ENCODE measurements at places on chromosomes 1 and 21. TPM values are rescaled to one million over a fixed set of nuclear protein-coding genes. Genes with fewer than 3 reads are reported as not detected.
A peak's percentile ranks its signal among the peaks of the same experiment; 100 is the strongest.

DNA sequence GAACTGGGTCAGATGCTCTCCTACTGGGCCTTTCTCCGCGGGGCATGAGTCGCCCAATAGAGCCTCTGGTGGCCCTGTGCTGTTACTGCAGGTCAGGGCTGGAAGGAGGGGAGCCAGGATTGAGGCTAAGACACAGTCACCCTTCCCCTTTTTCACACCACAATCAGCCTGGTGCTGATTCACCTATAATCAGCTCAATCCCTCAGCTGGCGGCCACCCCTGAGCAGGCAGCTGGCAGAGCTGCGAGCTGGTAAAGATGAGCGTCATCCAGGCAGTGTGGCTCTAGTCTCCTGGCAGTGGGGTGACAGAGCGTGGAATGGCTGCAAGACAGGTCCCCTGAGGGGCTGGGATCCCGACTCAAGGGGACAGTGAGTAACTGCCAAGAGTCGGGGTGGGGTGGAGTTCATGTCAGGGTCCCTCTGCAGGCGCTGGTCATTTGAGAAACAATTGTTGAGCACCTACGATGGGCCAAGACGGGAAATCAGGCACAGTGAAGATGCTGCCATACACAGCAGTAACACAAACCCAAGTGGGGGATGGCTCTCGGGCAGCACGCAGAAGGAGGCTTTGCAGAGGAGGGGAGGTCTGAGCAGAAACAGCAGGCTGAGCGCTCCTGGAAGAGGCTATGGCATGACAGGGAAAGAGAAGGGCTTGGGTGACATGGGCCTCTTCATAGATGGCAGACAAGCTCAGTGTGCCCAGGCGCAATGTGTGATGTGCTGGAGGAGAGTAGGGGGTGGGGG lies 21.8 kb downstream of the ATF3 start:
- peak; percentile 66 for DNase-seq

DNA sequence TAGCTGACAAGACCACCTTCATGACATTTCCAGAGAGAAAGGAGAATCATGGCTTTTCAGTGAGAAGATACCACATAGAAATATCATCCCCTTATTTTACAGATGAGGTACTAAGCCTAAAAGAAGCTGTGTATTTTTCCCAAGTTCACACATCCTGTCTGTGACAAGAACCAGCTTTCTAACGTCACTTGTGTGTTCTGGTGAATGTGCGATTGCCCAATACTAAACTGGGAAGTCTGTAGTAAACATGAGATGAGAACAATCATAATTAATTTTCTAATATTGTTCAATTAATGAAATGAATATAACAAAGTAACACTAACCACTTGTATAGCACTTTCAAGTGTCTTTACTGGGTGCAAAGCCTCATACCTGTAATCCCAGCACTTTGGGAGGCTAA lies 46.0 kb downstream of the PTGER3 start:
- DNase-seq, result no peak

DNA sequence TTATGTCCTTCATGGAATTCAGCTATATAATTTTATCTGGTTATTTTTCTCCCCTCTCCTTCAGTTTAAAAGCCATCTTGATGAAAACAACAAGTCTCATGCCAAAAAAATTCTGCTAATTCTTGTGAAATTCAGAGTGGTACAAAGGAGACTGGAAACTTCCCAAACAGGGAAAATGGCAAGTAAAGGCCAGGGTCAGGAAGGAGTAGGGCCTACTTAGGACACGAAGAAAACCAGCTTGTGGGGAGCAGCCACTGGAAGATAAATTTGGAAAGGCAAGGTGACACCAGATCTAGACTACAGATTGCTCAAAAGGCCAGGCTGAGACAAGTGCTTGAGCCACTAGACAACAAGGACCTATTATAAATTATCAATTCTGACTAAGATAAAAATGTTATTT lies 6.4 kb downstream of the TSTD1 start:
- no peak for DNase-seq

DNA sequence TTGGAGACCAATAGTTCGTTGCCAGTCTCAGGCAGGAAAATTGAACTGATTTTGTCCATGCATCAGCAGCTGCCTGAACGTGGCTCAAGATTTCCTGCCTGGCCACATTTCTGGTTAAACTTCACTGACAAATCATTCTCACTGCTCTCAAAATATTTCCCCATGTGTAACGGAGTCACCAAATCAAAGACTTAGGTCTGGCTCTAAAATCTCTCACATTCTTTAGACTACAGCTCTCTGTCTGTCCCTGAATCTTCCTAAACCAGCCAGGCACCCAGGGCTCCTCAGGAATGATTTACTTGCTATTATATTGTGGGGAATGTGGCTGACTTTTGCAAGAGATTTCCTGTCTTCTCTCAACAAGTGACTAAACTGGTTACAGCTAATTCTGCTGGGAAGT lies 49.2 kb upstream of the GJA8 start:
- DNase-seq, result no peak

BSND gene
- not detected for total RNA-seq

TTLL10 gene
- total RNA-seq, result not detected

G0S2 gene
- 45.6 TPM for total RNA-seq

DNA sequence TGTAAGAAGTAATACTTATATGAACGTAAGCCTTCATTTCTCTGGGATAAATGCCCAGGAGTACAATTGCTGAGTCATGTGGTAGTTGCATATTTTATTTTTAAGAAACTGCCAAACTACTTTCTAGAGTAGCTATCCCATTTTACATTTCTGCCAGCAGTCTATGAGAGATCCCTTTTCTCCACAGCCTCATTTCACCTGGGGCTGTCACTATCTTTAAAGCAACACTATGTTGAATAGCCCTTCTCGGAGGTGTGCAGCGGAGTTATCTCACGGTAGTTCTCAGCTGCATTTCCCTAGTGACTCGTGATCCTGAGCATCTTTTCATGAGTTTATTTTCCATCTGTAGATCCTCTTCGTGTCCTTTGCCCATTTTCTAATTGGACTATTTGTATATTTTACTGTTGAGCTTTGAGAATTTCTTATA lies 93.4 kb downstream of the ADARB1 start:
- no peak for DNase-seq

All from transverse colon (tissue), 4 donors.